Stimulated activated CD8-positive, alpha-beta memory T cell treated with anti-CD3 and anti-CD28 coated beads, Interleukin-15, amount 100 ng/mL, for 48 hours (primary cell): ENCODE measurements at places on chromosomes 7 and 10.

- no peak for DNase-seq
Observed at GRCh38 chr7:150977382-150978125, 567 bp downstream of the KCNH2 start.

GRCh38 chr7:42014625-42015618 lies 222.1 kb downstream of the GLI3 start:
- DNase-seq: peak; percentile 14

DNA sequence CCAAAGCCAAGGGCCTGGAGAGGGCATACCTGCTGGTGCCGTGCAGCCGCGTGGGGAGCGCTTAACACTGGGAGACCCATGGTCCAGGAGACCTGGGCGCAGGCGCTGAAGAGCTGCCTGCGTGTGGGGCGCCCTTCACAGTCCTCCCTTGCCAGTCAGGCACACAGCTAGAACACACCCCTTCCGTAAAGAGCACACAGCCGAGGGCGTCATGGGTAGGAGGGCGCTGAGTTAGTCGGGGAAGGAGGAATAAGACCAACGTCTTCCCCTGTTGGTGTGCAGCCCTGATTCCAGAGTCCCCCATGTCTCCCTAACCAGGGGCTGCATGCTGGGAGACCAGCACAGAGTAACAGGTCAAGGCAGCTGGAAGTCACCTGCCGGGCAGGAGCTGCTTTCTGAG lies 273.9 kb downstream of the USP6NL start:
- no peak for DNase-seq

GRCh38 chr10:33290321-33291052 lies 44.0 kb downstream of the NRP1 start:
- no peak for DNase-seq

- no peak for DNase-seq
Observed at GRCh38 chr10:78588194-78588811, 480.5 kb upstream of the ZMIZ1 start.

- no peak for DNase-seq
Observed at GRCh38 chr10:118990326-118990725, 39.2 kb upstream of the NANOS1 start.

- DNase-seq: no peak
Observed at GRCh38 chr10:114303556-114303955, 64.5 kb downstream of the VWA2 start.

DNA sequence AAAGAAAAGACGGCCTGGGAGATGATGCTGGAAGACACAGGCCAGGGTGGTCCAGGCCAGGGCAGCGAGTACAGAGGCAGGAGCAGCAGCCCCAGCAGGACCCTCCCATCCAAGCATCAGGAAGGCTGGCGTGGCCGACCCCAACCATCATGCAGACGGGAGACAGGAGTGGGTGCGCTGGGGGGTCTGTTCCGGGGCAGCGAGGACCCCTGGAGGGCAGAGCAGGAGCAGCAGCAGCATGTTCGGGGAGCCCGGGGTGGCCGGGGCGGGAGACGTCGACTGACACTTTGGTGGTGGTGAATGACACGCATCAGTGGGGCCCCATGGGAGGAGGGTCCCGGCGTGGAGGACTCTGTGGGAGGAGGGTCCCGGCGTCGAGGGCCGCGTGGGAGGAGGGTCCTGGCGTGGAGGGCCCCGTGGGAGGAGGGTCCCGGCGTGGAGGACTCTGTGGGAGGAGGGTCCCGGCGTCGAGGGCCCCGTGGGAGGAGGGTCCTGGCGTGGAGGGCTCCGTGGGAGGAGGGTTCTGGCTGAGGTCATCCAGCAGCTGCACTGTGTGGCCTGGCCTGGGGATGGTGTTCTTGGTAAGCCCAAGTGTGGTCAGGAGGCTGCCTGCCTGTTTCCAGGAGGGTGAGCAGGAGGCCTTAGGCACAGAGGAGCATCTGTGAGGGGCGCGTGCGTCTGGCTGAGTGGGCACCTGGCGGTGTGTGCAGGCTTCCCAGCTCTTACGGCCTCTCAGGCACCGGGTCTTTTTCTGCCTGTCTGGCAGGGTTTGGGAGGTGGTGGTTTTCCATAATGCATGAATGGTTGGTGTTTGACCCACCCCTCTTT lies 38.9 kb downstream of the FAM20C start:
- no peak for DNase-seq

- no peak for DNase-seq
Observed at GRCh38 chr7:37417107-37417474, 31.6 kb downstream of the ELMO1 start.

GRCh38 chr7:36062154-36062815 lies 90.8 kb upstream of the EEPD1 start:
- DNase-seq: no peak

DNA sequence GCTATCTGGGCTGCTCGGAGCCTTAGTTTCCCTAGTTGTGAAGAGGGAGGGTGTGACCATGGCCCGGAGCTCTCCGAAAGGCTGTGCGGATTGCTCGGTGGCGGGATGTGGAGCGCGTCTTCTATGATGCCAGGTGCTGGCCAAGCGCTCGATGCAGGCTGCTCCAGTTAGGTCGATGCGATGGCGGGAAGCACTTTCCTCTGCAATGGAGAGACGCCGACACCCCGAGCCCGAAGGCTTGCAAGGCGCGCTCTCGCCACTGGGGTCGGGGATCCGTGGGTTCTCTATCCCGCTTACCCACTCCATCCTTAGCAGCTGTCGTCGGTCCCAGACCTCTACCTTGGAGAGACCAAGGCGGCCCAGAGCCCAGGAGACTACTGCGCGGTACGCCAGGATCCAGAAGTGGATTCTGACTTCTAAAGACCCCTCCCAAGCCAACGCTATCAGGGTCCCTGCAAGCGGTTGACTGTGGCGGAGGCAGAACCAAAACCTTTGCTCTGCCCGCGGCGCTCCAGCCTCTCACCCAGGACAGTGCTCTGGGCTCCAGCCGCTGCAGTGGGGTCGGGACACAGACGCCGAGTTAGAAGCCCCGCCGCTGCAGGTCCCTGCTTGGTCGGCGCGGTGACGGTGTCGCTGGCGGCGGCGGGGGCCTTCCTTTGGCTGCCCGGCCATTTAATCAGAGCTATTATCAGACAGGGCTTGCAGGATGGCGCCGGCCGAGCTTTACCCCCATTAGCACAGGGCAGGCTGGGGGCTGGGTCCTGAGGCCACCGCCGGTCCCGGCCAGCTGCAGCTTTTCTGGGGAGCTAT lies 7.8 kb upstream of the TBX20 start:
- DNase-seq: no peak

- peak; percentile 33 for DNase-seq
Observed at GRCh38 chr7:96321031-96321657, 754 bp downstream of the SLC25A13 start.

- no peak for DNase-seq
Observed at GRCh38 chr7:155845226-155845625, 33.0 kb upstream of the SHH start.

DNA sequence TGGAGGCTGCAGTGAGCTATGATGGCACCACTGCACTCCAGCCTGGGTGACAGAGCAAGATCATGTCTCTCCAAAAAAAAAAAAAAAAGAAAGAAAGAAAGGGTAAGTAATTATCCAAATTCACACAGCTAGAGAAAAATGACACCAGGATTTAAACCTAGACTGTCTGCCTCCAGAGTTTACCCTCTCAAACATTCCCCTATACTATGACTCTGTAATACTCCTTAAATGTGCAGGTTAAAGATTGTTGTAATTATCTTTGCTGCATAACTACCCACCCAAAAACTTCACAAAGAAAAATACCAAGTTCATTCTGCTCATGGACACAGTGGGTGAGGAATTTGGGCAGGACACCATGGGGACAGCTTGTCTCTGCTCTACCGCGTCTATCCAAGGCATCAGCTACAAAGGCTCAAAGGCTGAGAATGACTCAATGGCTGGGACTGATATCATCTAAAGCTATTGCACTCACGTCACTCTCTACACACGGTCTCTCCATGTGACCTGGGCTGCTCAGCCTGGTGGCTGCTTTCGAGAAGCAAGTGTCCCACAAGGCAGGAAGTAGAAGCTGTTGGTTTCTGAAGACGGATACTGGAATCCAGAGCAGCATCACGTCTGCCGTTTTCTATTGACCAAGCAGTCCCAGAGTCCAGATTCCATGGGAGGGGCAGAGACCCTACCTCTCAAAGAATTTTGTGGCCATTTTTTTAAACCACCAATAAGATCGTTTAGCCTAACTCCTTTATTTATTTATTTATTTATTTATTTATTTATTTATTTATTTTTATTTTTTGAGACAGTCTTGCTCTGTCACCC lies 185.7 kb upstream of the AUTS2 start:
- peak; percentile 6 for DNase-seq

DNA sequence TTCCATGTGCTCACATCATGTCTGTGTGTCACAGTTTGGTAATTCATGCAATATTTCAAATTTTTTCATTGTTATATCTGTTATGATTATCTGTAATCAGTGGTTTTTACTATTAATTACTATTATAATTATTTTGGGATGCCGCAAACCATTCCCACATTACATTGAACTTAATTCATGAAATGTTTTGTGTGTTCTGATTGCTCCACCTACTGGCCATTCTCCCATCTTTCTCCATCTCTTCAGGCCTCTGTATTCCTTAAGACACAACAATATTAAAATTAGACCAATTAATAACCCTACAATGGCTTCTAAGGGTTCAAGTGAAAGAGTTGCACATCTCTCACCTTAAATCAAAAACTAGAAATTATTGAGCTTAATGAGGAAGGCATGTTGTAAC lies 398.5 kb downstream of the PCDH15 start:
- no peak for DNase-seq

DNA sequence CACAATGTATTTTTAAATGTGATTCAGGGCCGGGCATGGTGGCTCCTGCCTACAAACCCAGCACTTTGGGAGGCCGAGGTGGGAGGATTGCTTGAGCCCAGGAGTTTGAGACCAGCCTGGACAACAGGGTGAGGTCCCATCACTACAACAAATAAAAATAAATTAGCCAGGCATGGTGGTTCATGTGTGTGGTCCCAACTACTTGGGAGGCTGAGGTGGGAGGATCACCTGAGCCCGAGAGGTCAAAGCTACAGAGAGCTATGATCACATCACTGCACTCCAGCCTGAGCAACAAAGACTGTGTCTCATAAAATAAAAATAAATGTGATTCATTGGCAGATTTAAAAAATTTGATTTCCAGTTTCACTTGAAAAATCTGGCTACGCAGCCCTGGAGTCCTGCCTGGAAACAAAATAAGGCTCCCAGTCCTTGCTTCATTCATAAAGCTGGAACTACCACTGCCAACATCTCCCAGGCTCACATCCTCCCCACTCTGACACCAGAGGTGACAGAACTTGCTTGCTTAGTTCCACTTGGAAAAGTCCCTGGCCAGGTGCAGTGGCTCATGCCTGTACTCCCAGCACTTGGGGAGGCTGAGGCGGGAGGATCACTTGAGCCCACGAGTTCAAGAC lies 27.9 kb upstream of the SLC35G1 start:
- no peak for DNase-seq

GRCh38 chr10:77553311-77553710 lies 84.3 kb downstream of the KCNMA1 start:
- DNase-seq: no peak

DNA sequence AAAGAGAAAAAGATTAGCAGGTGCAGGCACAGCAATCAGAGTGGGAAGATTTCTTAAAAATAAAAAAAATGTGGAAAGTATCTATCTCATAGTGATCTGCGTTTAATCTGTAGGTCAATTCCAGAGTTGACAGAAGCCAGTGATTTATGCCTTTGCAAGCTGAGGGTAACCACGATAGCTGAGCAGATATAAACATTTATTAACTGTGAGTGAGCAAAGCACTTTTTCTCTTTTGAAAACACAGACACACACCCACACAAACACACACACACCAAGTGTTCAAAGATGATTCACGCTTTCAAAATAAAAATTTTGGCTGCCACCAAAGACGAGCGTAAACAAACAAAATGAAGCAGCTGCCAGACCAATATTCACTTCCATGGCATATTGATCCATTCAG lies 243.2 kb upstream of the SLC26A5 start:
- no peak for DNase-seq

DNA sequence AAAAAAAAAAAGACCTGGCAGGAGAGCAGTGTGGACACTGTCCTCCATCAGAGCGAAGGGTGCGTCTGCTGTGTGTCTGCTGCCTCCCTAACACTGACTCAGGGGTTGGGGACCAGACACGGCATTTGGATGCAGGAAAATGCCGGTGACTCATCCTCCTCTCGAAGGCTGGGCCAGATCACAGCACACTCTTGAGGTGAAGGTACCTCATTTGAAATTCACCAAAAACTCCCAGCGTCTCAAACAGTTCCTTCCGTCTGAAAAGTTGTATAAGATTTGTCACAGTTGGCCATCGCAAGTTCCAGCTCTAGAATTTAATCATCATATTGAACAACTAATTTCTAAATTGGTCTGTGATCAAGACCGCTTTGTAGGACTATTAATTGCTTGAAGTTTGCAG lies 118.1 kb upstream of the LYZL2 start:
- peak; percentile 41 for DNase-seq

GRCh38 chr10:26737730-26738129 lies 40.2 kb downstream of the PDSS1 start:
- peak; percentile 10 for DNase-seq

- no peak for DNase-seq
Observed at GRCh38 chr7:84247591-84247990, 53.0 kb upstream of the SEMA3A start.

DNA sequence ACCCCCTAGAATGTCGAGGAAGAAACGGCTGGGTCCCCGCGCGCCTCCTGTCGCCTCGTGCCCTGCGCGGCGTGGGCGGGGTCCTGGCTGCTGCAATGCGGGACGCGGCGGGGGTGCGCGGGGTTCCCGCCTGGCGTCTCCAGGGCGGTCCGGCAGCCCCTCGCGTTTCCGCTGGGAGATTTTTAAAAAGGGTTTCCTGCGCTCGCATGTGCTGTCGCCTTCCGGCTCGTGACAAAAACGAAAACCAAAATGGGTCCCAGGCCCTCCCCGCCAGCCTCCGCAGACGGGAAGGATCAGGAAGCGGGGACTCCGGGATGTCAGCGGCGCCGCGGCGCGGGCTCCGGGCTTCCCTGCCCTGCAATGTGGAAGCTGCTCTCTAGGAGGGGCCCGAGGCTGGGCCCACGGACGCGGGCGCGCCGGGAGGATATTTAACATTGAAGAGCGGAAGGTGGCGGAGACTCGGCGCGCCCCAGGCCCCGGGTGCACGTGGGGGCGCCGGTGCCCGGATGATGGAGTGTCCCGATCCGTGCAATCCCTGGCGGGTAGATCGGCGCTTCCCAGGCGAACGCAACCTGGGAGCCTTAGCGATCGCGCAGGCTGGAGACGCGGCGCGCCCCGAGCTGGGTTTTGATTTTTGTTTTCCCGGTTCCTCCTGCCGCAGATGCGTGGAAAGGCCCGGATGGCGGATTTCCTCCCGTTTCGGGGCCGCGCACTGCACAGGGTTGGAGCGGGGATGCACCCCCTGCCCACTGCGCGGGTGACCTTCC lies 1.0 kb downstream of the PFKP start:
- DNase-seq: peak; percentile 56

- no peak for DNase-seq
Observed at GRCh38 chr7:95535662-95536061, 49.9 kb downstream of the ASB4 start.

GRCh38 chr7:43311694-43312093 lies 199.2 kb downstream of the HECW1 start:
- no peak for DNase-seq
